GM23338 (cell line): ENCODE measurements at places on chromosomes 12 and 14. TPM values are rescaled to one million over a fixed set of nuclear protein-coding genes. Genes with fewer than 3 reads are reported as not detected.
A peak's percentile ranks its signal among the peaks of the same experiment; 100 is the strongest.

DNA sequence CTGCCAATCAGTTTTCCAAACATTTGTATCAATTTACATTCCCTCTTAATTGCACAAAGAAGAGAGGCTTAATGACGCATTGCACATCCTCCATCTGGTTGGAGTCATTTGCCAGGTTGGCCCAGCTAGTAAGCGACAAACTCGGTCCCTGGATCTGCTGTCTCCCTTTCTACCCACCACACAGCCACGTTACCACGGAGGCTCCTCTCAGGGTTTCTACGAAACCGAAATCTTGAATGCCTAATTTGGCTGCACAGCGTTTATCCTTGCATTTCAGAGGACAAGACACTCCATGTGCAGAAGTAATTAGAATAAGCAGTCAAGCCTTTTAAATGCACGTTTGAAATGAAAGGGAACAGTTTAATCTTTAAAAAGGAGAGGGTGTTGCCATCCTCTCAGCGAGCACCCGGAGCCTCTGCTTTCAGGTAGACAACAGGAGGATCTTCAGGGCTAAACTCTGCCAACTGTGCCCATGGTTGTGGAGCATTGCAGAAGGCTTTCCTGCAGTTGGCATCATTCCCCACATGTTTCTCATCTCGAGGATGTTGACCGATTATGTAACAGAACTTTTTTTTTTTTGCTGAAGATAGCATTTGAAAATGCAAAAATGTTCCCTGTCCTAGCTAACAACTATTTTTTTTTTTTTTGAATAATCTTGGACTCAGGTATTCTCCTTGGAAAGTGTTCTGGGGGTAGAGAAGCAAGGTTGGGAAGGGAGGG lies 37.8 kb downstream of the SLC24A4 start:
- no peak for DNase-seq
- H3K27me3 ChIP-seq, result no peaks in the 10 kb centered on the region
- no peak overlapping the region for H3K4me3 ChIP-seq
- no peaks in the 10 kb centered on the region for H3K4me1 ChIP-seq
- no peak overlapping the region for H3K27ac ChIP-seq

- DNase-seq, result peak; percentile 83
- no peak overlapping the region for H3K27ac ChIP-seq
- no peaks in the 10 kb centered on the region for H3K4me1 ChIP-seq
- H3K4me3 ChIP-seq, result no peak overlapping the region
- H3K27me3 ChIP-seq, result no peaks in the 10 kb centered on the region
- no peaks in the 10 kb centered on the region for H3K36me3 ChIP-seq
Observed at GRCh38 chr14:21917699-21918436, 244.2 kb upstream of the OR4E1 start.

DNA sequence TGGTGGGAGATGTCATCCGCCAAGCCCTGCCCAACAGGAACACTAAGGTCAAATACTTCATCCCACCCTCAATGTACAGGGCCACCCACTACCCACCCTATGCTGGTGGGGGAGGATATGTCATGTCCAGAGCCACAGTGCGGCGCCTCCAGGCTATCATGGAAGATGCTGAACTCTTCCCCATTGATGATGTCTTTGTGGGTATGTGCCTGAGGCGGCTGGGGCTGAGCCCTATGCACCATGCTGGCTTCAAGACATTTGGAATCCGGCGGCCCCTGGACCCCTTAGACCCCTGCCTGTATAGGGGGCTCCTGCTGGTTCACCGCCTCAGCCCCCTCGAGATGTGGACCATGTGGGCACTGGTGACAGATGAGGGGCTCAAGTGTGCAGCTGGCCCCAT lies 3.5 kb downstream of the B3GNT4 start:
- H3K27me3 ChIP-seq, result peaks cover 43% of the 10 kb centered on the region
- H3K4me1 ChIP-seq, result peaks cover 11% of the 10 kb centered on the region; the same call in 1 of the 2 replicates
- no peak overlapping the region for H3K4me3 ChIP-seq
- DNase-seq, result no peak

GRCh38 chr14:92041203-92041602 lies 1.3 kb upstream of the TRIP11 start:
- no peaks in the 10 kb centered on the region for H3K36me3 ChIP-seq
- DNase-seq, result no peak
- peaks cover 16% of the 10 kb centered on the region for H3K4me1 ChIP-seq
- H3K27me3 ChIP-seq, result no peaks in the 10 kb centered on the region

DNA sequence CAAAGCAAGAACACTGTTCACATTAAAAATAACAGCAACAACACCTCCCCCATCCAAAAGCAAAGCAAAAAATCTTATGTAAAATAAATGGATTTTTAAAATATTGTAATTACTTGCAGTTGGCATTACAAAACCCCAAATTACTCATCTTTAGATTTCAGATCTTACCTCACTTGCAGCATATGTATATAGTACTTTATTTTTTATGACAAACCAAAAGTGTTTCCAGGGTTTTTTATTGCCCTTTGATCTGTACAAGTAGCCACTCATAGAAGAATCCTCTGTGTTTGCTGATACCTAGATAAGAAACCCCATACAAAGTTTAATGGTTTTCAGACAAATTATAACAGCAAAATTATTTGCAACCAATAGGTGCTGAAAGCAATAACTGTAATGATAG lies 12.2 kb upstream of the NR2C1 start:
- no peaks in the 10 kb centered on the region for H3K27me3 ChIP-seq
- peaks cover 7% of the 10 kb centered on the region; the same call in 1 of the 2 replicates for H3K36me3 ChIP-seq
- H3K27ac ChIP-seq, result no peak overlapping the region
- H3K4me3 ChIP-seq, result no peak overlapping the region

GRCh38 chr12:16674885-16675284 lies 68.9 kb upstream of the LMO3 start:
- H3K4me3 ChIP-seq, result no peak overlapping the region
- no peaks in the 10 kb centered on the region for H3K4me1 ChIP-seq
- DNase-seq, result no peak
- no peaks in the 10 kb centered on the region for H3K36me3 ChIP-seq
- no peaks in the 10 kb centered on the region for H3K27me3 ChIP-seq

Gene SPATS2
- total RNA-seq, result 20.6 and 28.1 TPM in 2 replicates
